ENCODE measurements at places on chromosomes 7 and 10.

GRCh38 chr7:22611758-22612079 lies 111.7 kb upstream of the STEAP1B start:
- no peak for DNase-seq

DNA sequence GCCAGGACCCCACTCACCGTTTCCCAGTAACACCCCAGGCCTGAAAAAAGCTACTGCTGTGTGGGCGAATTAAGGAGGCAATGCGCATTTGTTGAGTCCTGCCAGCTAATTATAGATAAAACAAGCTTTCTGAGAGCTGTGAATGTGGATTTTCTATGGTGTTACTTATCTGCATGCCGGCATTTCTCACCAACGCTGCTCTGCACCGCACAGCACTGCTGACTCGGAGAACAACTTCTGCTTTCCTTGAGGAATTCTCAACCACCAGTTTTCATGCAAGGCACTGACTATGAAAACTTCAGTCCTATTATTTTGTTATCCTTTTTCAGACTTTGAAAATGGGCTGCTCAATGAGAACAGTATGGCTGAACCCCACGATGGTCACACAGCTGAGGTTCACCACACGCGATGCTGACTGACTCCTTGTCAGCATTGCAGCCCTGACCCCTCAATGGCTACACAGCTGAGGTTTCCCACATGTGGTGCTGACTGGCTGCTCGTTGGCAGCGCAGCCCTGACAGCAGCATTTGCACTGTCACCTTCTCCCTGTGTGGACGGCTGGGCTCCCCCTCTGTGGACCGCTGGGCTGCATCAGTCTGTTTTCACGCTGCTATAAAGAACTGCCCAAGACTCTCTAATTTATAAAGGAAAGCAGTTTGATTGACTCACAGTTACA lies 190.6 kb downstream of the DIP2C start:
- DNase-seq: no peak

GRCh38 chr10:18140149-18140956 lies at the start of gene CACNB2:
CACNB2 (plus strand) TSS chr10:18140424.
- DNase-seq: no peak

DNA sequence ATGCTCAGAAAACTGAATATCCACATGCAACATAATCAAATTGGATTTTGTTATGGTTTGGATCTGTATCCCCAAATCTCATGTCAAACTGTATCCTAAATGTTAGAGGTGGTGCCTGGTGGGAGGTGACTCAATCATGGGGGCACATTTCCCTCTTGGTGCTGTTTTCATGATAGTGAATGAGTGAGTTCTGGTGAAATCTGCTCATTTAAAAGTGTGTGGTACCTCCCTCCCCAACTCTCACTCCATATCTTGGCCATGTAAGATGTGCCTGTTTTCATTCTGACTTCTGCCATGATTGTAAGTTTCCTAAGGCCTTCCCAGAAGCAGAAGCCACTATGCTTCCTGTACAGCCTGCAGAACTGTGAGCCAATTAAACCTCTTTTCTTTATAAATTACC lies 239.6 kb upstream of the KLF14 start:
- DNase-seq: no peak

DNA sequence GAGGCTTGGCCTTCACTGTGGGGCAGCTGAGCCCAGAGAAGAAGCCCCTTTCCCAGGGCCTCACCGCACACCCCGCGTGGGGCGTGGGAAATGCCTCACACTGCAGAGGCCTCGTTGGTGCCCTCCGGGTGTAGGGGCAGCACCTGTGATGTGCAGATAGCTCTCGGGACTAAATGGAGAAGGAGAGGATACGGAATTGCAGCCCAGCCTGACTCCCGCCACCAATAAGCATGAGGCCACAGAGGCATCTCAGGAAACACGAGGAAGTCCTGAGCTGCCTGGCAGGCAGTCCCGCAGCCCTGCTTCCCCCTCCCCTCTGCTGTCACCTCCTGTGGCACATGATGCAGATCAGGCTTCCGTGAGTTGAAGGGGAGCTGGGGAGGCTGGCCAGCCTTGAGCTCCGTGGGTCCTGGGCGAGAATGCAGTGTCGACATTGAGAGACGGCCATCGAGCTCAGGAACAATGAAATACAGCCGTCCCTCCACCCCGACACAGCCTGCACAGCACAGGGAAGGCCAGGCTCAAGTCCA lies 59.6 kb upstream of the PPP2R2D start:
- no peak for DNase-seq

- DNase-seq: no peak
These were observed 767.2 kb downstream of the TNS3 start for GRCh38 chr7:46814516-46815250.

GRCh38 chr10:121753726-121754476 lies 155.7 kb upstream of the FGFR2 start:
- DNase-seq: no peak

DNA sequence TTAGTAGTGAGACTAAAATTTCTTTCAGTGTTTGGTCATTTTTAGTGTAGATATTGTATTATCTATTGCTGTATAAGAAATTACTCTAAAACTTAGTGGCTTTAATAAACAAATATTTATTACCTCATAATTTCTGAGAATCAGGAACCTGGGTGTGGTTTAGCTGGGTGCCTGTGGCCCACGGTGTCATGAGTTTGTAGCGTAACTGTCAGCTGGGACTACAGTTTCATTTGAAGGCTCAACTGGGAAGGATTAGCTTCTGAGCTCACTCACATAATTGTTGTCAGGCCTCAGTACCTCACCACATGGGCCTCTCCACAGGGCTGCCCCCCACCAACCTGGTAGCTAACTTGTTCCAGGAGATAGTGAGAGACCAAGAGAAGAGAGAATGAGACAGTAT lies 98.5 kb downstream of the SRI start:
- no peak for DNase-seq

- no peak for DNase-seq
These were observed 163.2 kb upstream of the ZNF32 start for GRCh38 chr10:43811871-43812270.

DNA sequence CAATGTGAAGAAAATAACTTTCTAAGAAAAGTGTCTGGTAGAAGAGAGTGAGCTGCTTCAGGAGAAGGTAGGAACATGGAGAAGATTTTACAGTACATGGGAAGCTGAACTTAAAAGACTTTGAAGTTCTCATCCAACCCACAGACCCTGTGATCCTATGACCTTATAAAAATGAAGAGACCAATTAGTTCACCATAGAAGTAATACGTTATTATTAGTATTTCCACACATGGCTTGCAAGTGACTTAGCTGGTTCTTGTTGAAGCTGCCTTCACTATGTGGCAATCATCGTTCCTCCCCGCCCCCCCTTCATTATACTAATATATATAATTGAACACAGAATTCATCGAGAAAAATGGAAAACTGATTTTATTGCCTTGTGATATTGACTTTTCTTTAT lies 129.1 kb downstream of the SND1 start:
- DNase-seq: no peak

DNA sequence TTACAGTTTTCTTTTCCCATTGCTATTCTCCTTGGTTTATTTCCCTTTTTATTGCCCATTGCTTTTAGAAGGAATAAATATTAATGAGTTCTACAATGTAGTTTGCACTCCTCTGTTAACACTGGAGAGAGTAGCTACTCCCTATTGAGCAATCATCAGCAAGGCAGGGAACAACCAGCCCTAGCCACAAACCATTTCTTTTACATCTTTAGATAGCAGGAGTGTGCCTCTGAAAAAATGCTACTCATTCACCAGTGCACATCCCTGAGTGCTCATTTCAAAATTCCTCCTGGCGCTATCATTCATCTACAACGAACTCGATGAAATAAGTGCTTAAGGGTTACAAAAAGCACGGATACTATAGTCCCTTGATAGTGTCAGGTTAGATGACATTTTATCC lies 252.9 kb downstream of the THSD7A start:
- DNase-seq: no peak

GRCh38 chr7:30840141-30841024 lies 69.2 kb downstream of the MINDY4 start:
- no peak for DNase-seq

DNA sequence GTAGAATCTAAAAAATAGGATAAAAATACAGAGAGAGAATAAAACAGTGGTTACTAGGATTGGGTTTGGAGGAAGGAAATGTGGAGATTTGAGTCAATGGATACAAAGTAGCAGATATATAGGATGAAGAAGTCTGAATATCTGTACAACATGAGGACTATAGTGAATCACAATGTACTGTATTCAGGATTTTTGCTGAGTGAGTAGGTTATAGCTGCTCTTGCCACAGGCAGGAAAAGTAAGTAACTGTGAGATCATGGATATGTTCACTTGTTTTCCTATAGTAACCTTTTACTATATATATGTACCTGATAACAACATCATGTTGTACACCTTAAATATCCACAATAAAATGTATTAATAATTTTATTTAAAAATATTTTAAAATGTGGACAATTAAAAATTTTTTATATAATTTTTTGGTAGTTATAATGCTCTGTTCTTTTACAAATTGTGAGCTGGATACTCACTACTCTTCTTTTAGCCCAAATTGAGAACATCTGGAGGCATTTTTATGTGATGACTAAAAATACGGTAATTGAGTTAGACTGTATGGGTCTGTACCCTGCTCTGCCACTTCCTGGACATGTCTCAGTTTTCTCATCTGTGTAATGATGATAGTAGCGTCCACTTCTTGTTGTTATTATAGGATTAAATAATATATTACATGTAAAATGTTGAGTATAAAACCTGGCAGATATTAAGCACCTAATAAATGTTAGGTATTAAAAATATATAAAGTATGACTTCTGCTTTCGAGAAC lies 439.1 kb downstream of the AUTS2 start:
- no peak for DNase-seq

DNA sequence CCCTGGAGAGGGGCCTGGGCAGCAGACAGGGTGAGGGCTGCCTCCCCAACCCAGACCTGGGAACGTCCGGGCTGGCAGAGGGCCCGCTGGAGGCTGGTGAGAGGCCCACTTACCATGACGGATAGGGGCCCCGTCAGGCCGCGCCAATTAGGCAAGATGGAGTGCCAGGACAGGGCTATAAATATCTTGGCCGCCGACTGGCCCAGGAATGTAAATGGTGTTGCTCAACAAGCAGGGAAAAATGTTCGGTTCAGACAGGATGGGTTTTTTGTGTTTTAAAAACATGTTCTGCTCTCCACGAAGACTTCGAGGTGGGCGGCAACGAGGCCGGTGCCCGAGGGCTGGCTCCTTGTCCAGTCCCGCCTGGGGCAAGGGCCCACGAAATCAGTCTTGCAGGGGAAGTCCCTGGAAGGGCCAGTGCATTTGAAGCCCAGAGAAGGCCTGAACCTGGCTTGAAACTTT lies 35.8 kb upstream of the ELN start:
- DNase-seq: no peak

- DNase-seq: no peak
These were observed 30.7 kb upstream of the SLC26A3 start for GRCh38 chr7:107833684-107834106.

DNA sequence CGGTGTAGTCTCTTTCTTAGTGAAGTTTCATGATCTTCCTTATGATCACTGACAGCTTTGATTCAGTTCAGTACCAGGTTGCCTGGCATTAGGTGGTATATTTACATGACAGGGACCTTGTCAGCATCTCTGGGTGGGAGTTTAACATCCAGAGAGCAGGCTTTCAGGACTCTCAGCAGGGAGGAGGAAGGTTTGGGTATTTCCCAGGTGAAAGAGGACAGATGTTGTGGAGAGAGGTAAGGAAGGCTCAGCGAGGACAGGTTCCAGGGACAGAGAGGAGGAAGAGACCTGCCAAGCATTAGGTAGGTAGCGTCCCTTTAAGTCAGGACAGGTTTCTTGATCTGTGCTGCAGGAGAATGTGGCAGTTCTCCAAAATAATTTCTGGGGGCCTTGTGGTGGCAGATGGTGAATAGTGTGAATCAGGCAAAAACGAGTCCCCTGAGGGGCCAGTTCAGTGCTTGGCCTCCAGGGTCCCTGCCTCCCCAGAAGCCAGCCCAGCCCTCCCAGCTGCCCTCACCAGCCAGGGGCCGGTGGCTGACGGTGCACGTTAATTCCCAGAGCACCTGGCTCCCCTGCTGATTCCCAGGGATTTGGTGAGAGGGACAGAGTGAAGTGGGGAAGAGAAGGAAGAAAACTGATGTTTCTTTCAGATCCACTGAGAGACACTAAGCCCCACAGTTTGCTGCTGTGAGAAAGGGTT lies 82.0 kb downstream of the VWC2 start:
- no peak for DNase-seq

DNA sequence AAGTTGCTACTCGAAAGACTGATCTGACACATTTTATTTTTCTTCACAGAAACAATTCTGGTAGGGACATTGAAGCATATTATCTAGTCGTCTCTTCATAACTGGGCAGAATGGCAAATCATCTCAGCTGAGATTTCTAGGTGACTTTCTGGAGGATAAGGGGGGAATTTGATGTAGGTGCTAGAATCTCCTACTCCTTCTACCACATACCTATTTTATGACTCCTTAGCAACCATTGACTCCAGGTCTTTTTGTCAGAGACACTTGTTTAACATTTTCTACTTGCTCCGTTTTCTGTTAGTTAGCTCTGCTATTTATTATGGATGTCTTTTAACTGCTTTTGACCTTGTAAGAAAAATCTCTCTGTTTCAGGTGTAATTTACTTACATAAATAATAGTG lies 380.9 kb upstream of the SEMA3C start:
- no peak for DNase-seq

- no peak for DNase-seq
These were observed 38.7 kb downstream of the RASGEF1A start for GRCh38 chr10:43227911-43228782.

GRCh38 chr10:86411281-86411841 lies 44.8 kb upstream of the GRID1 start:
- no peak for DNase-seq

Measured in CD4-positive, alpha-beta T cell treated with Interferon alpha-2 for 1 hour (primary cell).